Stimulated activated CD4-positive, alpha-beta T cell treated with anti-CD3 and anti-CD28 coated beads, TNF-alpha, amount 100 ng/mL, for 1 hour (primary cell): ENCODE measurements at places on chromosomes 3 and 15.

- no peak for DNase-seq
Measured at GRCh38 chr15:39817892-39818291, 35.3 kb upstream of the FSIP1 start.

DNA sequence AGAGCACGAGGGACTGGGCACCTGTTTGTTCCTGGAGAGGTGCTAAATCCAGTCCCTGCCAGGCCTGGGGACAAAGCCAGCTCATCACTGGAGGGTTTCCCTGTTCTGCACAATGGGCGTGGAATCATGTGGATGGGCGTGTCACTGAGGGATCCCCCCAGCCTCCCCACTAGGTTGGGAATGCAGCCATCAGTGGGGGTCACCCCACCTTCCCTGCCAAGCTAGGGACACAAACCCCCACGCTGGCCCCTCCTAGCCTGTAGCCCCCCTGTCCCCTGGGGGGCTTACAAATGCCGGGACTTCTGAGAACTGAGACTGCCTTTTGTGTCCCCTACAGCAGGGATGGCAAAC lies 61.9 kb downstream of the NSMCE3 start:
- no peak for DNase-seq

- no peak for DNase-seq
Measured at GRCh38 chr3:188233320-188233719, 79.4 kb downstream of the LPP start.

DNA sequence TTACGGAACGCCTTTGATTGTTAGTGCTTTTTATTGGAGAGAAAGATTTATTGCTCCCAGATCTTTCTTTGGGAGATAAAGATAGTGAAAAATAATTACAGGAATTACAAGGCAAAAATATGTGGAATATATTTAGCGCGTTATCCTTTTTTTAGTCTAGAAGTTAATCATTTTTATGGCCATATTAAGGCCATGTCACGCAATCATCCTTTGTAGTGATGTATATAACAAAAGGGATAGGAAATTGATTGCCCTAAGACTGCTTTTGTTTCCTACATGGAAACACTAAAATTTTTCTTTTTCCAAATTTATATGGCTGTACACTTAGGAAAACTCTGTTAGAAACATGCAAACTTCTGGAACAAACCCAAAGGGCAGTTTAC lies 1.5 kb downstream of the TRPC1 start:
- DNase-seq, result no peak

GRCh38 chr15:39304201-39304841 lies 276.6 kb upstream of the THBS1 start:
- no peak for DNase-seq

- no peak for DNase-seq
Measured at GRCh38 chr3:196202516-196202970, 8.7 kb downstream of the ZDHHC19 start.

- DNase-seq, result no peak
Measured at GRCh38 chr15:34783431-34783830, 11.9 kb downstream of the ACTC1 start.

DNA sequence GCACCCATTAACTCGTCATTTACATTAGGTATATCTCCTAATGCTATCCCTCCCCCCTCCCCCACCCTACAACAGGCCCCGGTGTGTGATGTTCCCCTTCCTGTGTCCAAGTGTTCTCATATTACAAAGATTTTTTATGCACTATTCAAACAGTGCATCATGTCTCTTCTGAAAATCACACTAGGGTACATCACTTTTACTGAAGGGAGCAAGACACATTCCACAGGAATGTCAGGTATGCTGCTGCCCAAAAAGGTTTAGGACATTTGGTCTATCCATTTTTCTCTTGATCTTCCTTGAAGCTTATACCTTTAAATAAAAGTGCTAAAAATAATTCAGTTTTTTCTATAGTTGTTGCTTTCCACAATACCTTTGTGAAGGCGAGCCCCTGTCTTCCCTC lies 9.2 kb upstream of the EPHA3 start:
- no peak for DNase-seq

GRCh38 chr3:184654375-184654774 lies 57.5 kb downstream of the MAGEF1 start:
- DNase-seq, result no peak

GRCh38 chr3:119329551-119329950 lies 35.4 kb downstream of the ARHGAP31 start:
- no peak for DNase-seq

GRCh38 chr3:193564012-193564411 lies 9.3 kb upstream of the ATP13A4 start:
- DNase-seq, result no peak

DNA sequence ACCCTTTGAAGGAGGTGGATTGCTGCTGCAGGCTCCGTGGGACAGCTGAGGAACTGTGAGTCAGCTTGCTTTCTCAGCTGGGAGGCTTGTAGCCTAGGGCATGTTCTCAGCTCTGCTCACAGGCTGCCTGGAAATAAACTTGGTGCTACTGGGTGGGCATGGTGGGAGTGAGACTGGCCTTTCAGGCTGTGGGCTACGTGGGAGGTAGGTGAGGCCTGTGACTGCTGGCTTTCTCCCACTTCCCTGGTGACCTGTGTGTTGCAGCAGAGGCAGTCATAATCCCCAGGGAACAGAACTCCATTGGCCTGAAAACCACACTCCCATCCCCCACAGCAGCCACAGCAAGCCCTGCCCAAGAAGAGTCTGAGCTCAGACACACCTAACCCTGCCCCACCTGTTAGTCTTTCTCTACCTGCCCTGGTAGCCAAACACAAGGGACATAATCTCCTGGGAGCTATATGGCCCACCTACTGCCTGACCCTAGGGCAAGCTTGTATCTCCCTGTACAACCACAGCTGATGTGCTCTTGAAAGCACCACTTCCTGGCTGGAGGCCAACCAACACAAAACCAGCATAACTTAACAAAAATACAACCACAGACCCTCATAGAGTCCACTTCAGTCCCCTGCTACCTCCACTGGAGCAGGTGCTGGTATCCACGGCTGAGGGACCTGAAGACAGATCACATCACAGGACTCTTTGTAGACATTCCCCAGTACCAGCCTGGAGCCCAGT lies 236.5 kb downstream of the SQOR start:
- no peak for DNase-seq

- DNase-seq, result no peak
Measured at GRCh38 chr3:56294286-56294685, 174.0 kb downstream of the ERC2 start.

DNA sequence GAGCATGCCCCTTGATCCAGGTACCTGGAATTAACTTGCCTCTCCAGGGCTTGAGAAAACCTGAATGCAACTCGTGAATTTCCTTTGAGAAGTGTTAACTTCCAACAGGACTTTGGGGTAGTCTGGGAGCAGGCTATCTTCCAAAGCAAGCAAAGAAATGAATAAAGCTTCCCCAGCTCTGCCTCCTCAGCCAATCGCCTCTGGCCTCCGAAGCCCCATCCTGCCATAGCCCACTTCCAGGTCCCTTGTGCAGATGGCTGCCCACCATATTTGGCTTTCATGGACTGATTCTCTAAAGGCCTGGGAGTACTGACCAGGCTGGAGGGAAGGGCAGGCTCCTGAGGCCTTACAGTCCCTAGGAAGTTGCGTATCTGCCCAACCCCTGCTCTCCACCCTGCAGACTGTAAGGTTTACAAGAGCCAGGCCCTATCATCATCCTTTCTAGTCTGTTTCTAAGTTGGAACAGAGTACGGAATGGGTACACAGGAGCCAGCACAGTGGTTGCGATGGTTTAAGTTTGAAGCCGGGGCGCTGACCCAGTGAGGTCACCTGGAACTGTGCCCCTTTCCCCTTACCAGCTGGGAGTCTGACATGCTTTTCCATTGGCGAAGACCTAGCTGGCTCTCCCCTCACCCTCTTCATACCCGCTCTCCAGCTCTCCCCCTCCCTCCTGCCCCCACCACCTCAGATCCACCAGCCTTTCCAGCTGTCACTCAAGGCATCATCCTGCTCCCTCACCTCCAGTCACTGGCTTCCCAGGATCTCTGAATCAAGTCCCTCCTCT lies 1.1 kb upstream of the PML start:
- DNase-seq, result no peak

DNA sequence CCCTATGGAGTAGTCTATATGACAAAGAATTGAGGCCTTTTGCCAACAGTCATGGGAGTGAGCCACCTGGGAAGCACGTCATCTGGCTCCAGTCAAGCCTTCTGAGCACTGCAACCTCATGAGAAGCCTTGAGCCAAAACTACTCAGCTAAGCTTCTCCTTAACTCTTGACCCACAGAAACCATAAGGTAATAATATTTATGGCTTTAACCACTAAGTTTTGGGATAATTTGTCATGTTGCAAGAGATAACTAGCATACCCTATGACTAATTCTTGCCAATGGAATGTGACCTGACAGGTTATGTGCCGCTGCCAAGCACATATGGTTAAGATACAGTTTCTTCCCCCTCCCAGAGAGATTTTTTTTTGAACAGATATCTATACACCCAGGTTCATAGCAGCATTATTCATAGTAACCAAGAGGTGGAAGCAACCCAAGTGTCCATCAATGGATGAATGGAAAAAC lies 11.8 kb upstream of the SLC6A11 start:
- DNase-seq, result no peak

- no peak for DNase-seq
Measured at GRCh38 chr3:195263925-195264600, 6.9 kb downstream of the XXYLT1 start.

GRCh38 chr3:179706233-179706632 lies 53.4 kb downstream of the USP13 start:
- DNase-seq, result no peak

DNA sequence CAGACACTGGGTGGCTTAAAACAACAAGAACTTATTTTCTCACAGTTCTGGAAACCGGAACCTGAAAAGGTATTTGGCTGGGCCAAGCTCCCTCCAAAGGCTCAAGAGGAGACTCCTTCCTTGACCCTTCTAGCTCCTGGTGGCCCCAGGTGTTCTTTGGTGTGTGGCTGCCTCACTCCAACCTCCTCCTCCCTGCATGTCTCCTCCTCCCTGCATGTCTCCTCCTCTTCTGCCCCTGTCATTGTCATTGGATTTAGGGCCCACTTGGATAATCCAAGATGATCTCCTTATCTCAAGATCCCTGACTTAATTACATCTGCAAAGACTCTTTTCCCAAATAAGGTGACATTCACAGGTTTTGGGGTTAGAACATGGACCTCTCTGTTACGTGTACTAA lies 69.8 kb upstream of the MFGE8 start:
- no peak for DNase-seq

GRCh38 chr3:24199775-24200247 lies 254.7 kb downstream of the NR1D2 start:
- no peak for DNase-seq

GRCh38 chr15:63986751-63987341 lies 59.4 kb downstream of the DAPK2 start:
- no peak for DNase-seq

DNA sequence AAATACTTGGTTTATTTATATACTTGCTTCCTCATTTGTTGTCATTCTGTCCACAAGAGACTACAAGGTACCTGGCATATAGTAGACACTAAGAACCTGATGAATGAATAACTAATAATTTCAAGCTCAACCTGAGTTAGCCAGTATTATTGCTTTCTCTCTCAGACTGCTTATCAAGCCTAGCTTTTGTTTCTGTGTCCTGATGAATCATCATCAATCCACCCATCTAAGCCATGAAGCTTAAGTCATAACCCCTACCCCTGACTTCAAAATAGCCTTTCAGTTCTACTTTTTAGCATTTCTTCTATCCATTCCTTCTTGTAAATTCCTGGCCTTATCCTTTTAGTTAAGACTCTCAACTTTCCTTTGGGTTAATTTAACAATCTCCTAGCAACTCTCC lies 420.8 kb downstream of the EPHA6 start:
- no peak for DNase-seq
